Cerebellum (tissue), 4 donors: ENCODE measurements at places on chromosomes 16 and 17. TPM values are rescaled to one million over a fixed set of nuclear protein-coding genes. Genes with fewer than 3 reads are reported as not detected.

The ADGRG1 gene
- total RNA-seq, result 109 TPM

The NLRC3 gene
- total RNA-seq, result 0.73 TPM

The ZACN gene
- not detected for total RNA-seq

The ALOXE3 gene
- 0.45 TPM for total RNA-seq

The CTF1 gene
- total RNA-seq, result 0.36 TPM

The HAS3 gene
- total RNA-seq, result 14.5 TPM

The CCL14 gene
- total RNA-seq, result 1.1 TPM

The NACA2 gene
- not detected for total RNA-seq

The NEUROD2 gene
- 25.0 TPM for total RNA-seq

The SLFN12L gene
- 0.09 TPM for total RNA-seq

The CASKIN2 gene
- 7.3 TPM for total RNA-seq

The CCL4L2 gene
- total RNA-seq, result 7.0 TPM

The COX6A2 gene
- not detected for total RNA-seq

The HBM gene
- 12.8 TPM for total RNA-seq

The EME1 gene
- total RNA-seq, result 4.7 TPM

The CES4A gene
- 16.6 TPM for total RNA-seq

The TACO1 gene
- 8.0 TPM for total RNA-seq

The DLX3 gene
- 0.18 TPM for total RNA-seq

The NT5M gene
- total RNA-seq, result 2.1 TPM
